Left lung (tissue), 14 donors: ENCODE measurements at places on chromosomes 4 and X. TPM values are rescaled to one million over a fixed set of nuclear protein-coding genes. Genes with fewer than 3 reads are reported as not detected.

GCNA gene
- 3.2 TPM for total RNA-seq

FOXR2 gene
- not detected for total RNA-seq

DNA sequence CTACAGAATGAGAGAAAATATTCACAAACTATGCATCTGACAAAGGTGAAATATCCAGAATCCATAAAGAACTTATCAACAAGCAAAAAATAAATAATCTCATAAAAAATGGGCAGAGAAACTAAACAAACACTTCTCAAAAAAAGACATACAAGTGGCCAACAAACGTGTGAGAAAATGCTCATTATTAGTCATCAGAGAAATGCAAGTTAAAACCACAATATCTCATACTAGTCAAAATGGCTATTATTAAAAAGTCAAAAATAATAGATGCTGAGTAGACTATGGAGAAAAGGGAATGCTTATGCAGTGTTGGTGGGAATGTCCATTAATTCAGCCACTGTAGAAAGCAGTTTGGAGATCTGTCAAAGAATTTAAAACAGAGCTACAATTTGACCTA lies 533.3 kb downstream of the TMA16 start:
- H3K4me1 ChIP-seq = no peaks in the 10 kb centered on the region
- H3K27ac ChIP-seq = no peak overlapping the region
- no peaks in the 10 kb centered on the region for H3K36me3 ChIP-seq
- no peak for DNase-seq

DNA sequence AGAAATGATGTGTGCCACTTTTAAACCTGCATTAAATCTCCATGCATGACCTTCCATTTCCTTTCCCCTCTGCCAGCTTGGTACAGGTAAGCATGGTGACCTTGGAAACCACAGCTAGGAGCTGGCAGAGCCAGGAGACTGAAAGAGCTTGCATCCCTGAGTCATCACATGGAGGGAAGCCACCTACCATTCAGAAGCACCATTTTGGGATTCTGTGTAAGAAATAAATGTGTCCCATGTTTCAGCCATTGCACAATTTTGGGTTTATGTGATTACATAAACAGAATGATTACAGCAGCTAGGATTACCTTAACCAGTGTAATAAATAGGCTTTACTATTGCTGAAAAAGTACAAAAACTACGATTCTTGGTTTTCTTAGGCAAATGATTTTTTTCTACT lies 17.3 kb upstream of the CCDC149 start:
- no peaks in the 10 kb centered on the region for H3K27me3 ChIP-seq
- H3K27ac ChIP-seq = no peak overlapping the region
- no peak for DNase-seq
- no peaks in the 10 kb centered on the region for H3K4me1 ChIP-seq
- no peak overlapping the region for H3K4me3 ChIP-seq

GRCh38 chr4:41722181-41722580 lies 26.3 kb downstream of the PHOX2B start:
- no peaks in the 10 kb centered on the region for H3K36me3 ChIP-seq
- H3K27ac ChIP-seq = no peak overlapping the region
- no peak for DNase-seq
- H3K4me3 ChIP-seq = no peak overlapping the region
- no peaks in the 10 kb centered on the region for H3K27me3 ChIP-seq
- H3K4me1 ChIP-seq = no peaks in the 10 kb centered on the region

GRCh38 chr4:81459228-81459627 lies 12.5 kb downstream of the RASGEF1B start:
- DNase-seq = no peak
- H3K4me3 ChIP-seq = no peak overlapping the region
- no peak overlapping the region for H3K27ac ChIP-seq
- H3K4me1 ChIP-seq = peaks cover 10% of the 10 kb centered on the region
- H3K36me3 ChIP-seq = no peaks in the 10 kb centered on the region
